Mesothelial cell of epicardium (in vitro differentiated cells): ENCODE measurements at places on chromosomes 16 and 17. TPM values are rescaled to one million over a fixed set of nuclear protein-coding genes. Genes with fewer than 3 reads are reported as not detected.

The LGALS9B gene
- total RNA-seq = not detected in 3 replicates

The GRB7 gene
- total RNA-seq = 44.6 to 53.3 TPM (median 46.4 TPM) in 3 replicates

The DNAAF8 gene
- 0.45 to 0.84 TPM (median 0.49 TPM) in 3 replicates for total RNA-seq

The ATAD5 gene
- total RNA-seq = 9.7 to 11.3 TPM (median 10.6 TPM) in 3 replicates

The OR4D1 gene
- total RNA-seq = not detected in 3 replicates

The KRT31 gene
- not detected in 3 replicates for total RNA-seq

The CCL18 gene
- not detected in 3 replicates for total RNA-seq

The CDRT15L2 gene
- total RNA-seq = not detected in 3 replicates

The PMM2 gene
- 41.3 to 41.7 TPM (median 41.4 TPM) in 3 replicates for total RNA-seq

The USP43 gene
- total RNA-seq = 8.9 to 10.2 TPM (median 9.7 TPM) in 3 replicates

The C17orf107 gene
- 8.6 to 9.3 TPM (median 9.2 TPM) in 3 replicates for total RNA-seq

The TLCD2 gene
- 8.6 to 9.2 TPM (median 8.7 TPM) in 3 replicates for total RNA-seq

The ADAMTS18 gene
- 7.4 to 9.1 TPM (median 7.9 TPM) in 3 replicates for total RNA-seq
